ENCODE measurements at places on chromosomes 3 and 15.

DNA sequence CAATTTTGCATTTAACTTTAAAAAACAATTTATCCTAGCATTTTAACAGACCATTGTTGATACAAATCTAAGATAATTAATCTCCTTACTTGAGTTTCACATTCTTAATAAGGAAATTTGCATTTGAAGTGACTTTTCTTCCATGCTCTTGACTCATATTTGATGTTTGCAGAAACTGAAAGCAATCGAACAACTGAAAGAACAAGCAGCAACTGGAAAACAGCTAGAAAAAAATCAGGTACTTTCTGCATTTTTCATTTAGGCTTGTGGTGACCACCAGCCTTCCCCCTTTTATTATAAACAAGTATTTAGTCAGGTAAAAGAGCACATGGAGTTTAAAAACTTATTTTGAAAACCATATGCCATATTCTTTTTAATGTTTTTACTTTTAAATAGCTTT, 20.1 kb upstream of the SELENOT start:
- DNase-seq = no peak

GRCh38 chr3:10273702-10274305, 18.9 kb downstream of the GHRL start:
- DNase-seq = no peak

DNA sequence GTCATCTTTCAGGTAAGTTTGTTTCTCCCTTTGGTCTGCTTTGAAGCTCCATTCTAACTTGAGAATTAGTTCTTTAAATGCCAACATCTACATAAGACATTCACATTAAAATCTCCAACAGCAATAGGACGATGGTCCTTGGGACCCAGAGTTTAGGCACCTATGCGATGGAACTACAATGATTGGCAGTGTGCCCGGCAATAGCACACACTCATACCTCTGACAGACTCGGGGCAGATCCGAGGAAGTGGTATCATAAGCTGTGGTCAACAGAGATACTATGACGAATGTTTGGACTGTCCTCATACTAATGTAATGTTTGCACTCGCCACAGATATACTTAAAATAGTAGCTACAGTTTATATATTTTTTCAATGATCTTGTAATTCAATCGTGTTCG, 34.2 kb upstream of the NR2F2 start:
- no peak for DNase-seq

DNA sequence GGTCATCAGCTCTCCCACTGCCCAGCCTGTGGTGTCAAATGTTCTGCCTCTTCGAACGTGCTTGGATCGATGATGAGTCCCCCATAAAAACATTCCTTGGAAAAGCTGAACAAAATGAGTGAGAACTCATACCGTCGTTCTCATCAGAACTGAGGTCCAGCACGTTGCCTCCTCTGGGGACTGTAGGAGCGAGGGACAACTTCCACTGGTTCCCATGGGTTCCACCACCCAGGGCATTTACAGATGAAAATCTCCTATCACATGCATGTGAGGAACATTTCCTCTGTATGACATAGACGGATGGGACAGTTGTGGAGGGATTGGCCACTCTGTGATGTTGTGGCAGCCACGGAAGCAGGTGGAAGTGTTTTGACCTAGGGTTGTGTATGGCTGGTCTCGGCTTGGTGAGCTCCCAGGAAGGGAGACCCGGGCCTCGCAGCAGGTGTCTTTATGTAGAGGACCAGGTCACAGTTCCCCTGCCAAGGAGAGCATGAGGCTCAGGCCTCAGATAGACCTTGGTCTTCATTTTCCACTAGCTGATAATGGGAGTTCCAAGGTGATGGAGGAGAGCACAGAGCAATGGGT, 113.0 kb downstream of the SNRPN start:
- no peak for DNase-seq

GRCh38 chr15:66139591-66140207, 113.9 kb downstream of the MEGF11 start:
- DNase-seq = no peak

DNA sequence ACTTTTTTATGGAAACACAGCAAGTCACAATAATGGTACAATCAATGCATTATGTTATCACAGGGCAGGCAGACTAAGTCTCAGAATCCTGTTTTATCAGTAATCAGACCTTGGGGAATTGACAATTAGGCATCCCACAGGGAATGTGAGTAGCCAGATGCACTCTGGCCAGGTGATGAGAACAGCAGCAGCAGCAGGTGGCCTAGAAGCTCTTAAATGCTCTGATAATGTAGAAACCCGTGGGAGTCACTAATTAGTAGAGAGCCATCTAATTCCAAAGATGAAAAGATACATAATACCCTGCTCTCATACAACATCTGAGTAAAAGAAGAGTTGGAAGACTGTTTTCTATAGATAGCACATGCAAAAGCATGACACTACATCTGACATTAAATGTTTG, 12.6 kb downstream of the CEP152 start:
- no peak for DNase-seq

DNA sequence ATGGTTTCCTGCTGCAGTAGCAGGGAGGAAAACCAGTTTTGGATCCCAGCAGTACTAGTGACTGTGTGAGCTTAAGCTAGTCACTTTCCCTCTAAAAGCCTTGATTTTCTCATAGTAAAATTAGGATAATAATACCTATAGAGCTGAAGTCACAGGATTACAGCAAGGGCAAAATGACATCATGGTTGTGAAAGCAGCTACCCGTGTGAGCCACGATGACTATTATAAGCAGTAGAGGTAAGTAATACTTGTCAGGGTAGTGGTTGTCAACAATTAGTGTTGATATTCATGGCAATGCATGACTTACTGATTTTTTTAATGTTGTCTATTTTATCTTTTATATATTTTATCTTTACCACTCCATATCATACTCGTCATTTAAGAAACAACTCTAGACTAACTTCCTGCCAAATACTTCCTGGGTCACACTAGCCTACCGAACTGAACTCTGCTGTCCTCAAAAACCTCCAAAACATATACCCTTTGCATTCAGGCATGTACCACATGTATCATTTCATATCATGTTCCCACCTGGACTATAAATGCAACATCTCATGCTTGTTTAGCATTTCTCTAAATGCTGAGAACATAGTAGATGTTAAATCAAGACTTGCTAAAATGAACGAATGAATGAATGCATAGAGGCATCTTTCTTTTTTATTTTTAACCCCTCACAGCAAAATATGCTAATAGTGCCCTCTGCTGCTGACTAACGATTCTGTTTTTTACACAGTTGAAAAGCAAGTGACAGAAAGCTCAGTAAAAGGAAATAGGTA, 172.6 kb downstream of the P3H2 start:
- DNase-seq = no peak

- no peak for DNase-seq
These were observed 563.5 kb upstream of the CCDC54 start for GRCh38 chr3:106813742-106814141.

- no peak for DNase-seq
These were observed 1.6 kb downstream of the C3orf52 start for GRCh38 chr3:112087746-112088145.

DNA sequence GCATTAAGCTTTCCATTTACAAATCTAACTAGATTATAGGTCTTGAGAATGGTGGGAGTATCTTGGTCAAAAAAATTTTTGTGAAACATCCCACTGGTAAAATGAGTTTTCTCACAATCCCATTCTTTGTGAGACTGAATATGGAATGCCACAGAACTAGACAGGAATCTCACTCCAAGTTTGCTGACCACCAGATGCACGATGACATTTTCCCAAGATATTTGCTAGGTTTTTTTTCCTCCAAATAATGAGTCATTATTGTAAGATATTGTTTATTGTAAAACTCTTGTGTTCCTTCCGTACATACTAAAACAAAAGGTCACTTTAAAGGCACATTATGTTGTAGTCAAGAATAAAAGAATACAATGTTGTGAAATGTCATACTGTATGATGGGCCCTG, 53.9 kb downstream of the COPS2 start:
- DNase-seq = no peak

DNA sequence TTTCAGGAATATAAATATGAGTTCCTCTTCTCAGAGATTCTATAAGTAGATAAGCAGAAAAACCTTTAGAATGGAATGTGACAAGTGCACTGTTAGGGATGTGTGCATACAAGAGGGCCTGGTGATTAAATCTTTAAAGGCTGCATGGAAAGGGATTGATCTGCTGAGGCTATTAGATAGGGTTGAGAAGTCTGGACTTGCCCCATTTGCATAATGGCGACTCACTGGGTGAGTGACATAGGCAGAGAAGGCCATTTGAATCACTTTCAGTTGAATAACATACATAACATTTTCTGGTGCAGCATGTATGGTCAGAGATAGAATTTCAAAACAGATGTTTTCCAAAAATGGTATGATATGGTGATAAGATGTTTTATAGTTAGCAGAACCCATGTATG, 156.9 kb downstream of the ZNF621 start:
- no peak for DNase-seq

- no peak for DNase-seq
These were observed 37.7 kb downstream of the PDIA5 start for GRCh38 chr3:123104550-123104949.

DNA sequence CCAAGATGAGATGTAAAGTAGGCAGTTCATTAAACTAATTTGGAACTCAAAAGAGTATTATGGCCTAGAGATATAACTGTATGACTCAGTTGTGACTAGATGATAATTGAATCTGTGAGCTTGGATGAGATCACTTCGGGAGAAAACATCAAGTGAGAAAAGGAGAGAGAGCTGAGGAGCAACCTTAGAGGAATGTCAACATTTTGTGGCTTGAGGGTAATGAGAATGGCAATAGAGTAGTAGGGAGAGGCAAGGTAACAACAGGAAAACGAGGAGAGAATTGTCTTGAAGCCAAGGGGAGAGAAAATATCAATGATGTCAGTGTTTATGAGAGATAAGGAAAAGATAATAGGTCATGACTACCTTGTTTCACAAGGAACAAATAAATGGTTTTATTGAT, 580.2 kb downstream of the NLGN1 start:
- no peak for DNase-seq

DNA sequence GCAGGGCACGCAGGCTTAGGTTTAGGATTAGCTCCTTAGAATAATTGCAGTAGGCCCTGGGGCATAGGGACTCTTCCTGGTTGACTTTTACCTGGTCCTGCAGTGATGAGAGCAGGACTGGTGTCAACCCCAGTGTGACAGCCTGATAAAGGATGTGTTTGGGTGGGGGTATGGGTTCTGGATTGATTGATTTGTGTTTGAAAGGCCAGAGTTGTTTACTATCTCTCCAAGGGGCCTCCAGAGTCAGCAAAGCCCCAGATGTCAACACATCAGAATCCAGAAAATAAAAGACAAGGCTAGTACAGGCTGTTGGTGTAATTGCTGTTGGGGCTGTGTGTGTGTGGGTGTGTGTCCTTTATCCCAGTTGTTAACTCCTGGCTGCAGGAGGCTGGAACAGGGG, 122.3 kb downstream of the CHRNA7 start:
- no peak for DNase-seq

GRCh38 chr15:65414841-65415621, 7.7 kb downstream of the IGDCC4 start:
- DNase-seq = no peak

GRCh38 chr3:168021737-168022450, 73.8 kb downstream of the GOLIM4 start:
- no peak for DNase-seq

DNA sequence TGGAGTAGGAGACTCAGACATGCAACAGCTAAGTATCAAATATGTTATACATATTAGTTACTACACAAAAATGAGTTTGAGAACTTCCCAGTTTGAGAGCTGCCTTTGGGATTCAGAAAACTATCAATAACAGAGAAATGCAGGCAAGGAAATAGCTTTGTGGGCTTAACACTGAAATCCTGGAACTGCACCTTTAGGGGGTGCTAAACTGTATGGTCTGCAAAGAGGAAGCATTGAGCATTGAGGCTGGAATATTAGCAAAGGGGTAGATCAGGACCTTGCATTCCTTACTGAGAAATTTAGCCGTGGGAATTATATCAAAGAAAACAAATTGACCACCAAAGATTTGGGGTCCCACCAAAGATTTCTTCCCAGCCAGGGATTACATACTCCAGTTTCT, 580.0 kb downstream of the ZNF385D start:
- no peak for DNase-seq

DNA sequence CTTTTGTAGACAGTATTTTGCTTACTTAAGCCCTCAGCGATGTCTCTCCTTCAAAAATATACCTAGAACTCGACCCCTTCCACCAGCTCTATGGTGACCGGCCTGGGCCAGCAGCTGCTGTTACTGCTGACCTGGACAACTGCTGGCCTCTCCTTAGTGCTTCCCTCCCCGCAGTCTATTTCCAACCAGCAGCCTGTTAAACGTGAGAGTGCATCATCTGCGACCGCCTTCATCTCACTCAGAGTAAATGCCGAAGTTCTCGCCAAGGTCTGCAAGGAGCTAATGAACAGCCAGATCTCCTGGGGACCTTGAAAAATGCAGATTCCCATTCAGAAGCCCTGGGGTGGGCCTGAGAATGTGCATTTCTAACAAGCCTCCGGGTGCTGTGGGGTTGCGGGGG, 86.7 kb downstream of the RPLP1 start:
- no peak for DNase-seq

- no peak for DNase-seq
These were observed 20.3 kb downstream of the FAM98B start for GRCh38 chr15:38474155-38474757.
